ENCODE measurements at places on chromosomes 3 and 15.

- no peak for DNase-seq
These were observed 6.9 kb upstream of the NFKBIZ start for GRCh38 chr3:101842245-101842934.

GRCh38 chr3:25455441-25456132 lies 27.5 kb downstream of the RARB start:
- no peak for DNase-seq

DNA sequence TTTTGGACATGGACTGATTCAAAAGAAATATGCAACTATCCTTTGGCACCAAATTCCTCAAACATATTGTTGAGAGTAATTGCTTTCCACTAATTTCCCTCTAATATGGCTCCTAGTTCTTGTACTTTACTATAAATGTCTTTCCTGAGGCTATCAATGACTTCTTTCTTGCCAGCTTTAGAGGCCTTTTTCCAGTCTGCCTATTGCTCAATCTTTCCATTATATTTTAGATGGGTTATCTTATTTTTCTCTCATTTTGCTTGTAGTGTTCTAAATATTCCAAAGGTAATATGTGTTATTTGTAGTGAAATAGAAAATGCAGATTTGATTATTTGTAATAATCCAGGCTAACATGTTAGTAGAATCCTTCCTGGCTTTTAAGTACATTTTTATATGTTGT lies 11.5 kb upstream of the TEX9 start:
- DNase-seq, result no peak

- DNase-seq, result no peak
These were observed 27.1 kb upstream of the RORA start for GRCh38 chr15:61256231-61256630.

DNA sequence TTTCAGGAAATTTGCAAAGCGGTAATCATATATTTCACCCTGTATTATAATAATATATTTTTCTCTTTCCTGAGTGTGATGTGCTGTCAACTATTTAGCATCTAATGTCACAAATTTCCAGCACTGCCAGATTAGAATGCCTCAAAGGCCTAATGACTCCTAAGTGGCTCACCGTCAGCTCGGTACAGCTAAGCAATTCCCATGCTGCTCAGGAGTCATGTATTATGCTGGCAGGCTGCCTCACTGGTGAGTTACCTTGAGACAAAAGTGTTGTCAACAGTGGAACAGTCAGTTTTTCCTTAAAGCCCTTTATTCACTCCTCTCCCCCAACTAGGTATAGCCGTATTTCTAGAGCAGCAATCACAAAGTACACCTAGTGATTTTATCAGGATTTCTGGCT lies 83.6 kb downstream of the NSUN3 start:
- no peak for DNase-seq

GRCh38 chr3:169660709-169661360 lies 2.7 kb downstream of the MECOM start:
- no peak for DNase-seq

- DNase-seq, result no peak
These were observed 374.1 kb downstream of the FHIT start for GRCh38 chr3:60877188-60877587.

- no peak for DNase-seq
These were observed 21.2 kb downstream of the CRYGS start for GRCh38 chr3:186523022-186523421.

GRCh38 chr3:99246010-99246654 lies 344.6 kb upstream of the DCBLD2 start:
- DNase-seq, result no peak

DNA sequence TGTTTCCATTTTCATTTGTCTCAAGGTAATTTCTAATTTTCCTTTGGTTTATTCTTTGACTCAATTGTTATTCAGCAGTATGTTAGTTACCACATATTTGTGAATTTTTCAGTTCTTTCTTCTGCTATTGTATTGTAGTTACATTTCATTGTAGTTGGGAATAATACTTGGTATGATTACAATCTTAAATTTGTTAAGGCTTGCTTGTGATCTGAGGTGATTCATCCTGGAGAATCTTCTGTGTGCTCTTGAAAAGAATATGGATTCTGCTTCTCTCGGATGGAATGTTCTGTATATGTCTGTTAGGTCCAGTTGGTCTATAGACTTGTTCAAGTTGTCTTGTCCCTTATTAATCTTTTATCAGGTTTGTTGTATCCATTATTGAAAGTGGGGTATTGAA lies 63.4 kb upstream of the VEPH1 start:
- DNase-seq, result no peak

DNA sequence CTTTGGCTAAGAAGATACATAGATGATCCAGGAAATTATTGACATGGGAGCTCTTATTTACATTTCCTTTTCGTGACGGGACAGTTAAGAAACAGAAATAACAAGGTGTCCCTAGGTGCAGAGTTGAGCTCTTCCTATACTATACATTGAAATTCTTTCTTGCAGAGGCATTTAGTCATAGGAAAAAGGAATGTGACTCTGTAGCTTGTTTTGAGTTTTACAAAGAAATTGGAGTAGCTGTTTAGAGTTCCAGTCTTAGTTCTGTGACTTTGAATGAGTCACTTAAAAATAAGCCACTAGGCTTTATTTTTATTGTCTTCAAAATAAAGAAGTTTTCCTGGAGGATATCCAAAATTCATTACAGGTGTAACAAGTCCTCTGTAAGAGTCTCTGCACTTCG lies 723.5 kb upstream of the SGO1 start:
- no peak for DNase-seq
